ENCODE measurements at places on chromosomes 3 and 15.
A peak's percentile ranks its signal among the peaks of the same experiment; 100 is the strongest.

GRCh38 chr3:196141052-196141865 lies 59.4 kb upstream of the TFRC start:
- DNase-seq, result no peak

DNA sequence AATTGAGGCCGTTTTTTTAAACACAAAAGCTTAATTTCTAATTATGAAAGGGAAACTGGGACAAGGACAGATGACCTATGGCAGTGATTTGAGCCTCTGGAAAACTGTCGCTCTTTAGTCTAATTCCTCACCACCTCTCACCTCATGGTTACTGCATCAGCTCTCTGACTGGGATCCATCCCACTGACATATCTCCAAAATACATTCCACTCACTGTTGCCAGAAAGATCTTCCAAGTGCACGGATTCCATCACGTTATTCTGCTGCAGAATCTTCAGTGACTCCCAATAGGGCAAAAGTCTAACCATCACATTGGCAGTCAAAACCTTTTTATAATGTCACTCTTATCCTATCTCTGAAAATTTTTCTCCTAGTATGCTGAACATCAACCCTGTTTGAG lies 132.3 kb upstream of the MB21D2 start:
- no peak for DNase-seq

- DNase-seq, result peak; percentile 37
Measured at GRCh38 chr3:113136071-113136470, 75.3 kb upstream of the BOC start.

DNA sequence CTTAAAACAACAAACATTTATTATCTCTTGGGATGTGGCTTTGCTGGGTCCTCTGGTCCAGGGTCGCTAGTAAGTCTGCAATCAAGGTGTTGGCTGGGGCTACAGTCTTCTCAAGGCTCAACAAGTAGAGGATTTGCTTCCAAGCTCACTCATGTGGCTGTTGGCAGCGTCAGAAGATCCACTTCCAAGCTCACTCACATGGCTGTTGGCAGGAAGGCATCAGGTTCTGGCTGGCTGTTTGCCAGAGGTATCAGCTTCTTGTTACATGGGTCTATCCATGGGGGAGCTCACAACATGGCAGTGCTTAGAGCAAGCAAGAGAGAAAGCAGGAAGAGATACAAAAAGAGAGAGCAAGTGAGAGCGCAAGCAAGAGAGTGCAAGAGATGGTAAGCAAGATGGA lies 15.0 kb upstream of the BNC1 start:
- no peak for DNase-seq

DNA sequence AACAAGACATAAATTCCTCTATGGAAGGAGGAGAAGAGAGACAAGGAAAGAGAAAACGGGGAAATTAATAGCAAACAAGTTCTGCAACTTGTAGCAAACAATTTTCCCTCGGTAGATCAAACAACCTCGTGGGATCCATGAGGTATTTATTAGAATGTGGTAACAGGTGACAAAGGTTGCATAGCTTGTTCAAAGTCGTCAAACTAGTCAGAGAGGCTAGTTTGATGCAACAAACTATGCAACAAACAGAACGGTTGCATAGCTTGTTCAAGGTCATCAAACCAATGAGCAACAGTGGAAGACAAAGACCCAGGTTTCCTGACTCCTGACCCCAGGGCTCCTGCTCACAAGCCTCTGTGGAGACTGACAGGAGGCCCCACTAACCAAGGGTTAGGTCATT lies 20.7 kb downstream of the MB21D2 start:
- peak; percentile 83 for DNase-seq

DNA sequence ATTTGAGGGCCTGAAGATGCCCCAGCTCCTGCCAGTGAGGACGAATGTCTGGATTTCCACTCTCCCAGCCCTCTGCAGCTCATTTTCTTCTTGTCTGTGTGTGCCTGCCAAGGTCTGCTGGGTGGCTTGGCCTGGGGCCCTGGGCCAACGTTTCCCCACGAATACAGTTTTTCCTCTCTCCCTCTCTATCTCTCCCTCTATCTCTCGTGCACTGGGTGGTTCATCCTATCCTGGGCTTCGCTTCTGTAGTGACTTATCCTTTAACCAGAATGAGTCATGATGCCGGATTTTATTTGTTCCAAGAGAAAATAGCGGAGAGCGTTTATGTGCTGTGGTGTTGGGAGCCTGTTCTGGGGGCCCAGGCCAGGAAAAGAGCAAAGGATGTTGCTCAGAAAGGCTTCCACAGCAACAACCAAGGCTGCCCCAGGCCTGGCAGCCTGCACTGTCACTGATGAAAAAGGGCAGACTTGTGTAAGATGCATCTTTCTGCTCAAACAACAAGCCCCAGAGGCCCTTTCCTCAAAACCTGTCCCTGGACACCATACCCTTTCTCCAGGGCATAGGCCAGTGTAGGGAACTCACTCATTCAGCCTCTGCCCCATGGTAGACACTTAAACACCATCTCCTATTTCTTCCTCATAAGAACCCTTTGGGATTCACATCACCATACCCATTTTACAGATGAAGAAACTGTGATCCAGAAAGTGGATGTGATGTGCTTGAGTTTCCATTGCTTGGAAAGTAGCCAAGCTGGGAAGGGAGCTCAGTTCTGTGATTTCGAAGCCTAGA lies 47.3 kb downstream of the ITGA11 start:
- DNase-seq, result peak; percentile 47

Data from HT-29 (cell line).